Stimulated activated CD4-positive, alpha-beta T cell treated with anti-CD3 and anti-CD28 coated beads, Interleukin-4, amount 100 ng/mL, for 1 hour (primary cell): ENCODE measurements at places on chromosomes 13 and 19.
A peak's percentile ranks its signal among the peaks of the same experiment; 100 is the strongest.

- no peak for DNase-seq
Measured at GRCh38 chr19:15248648-15249527, 16.6 kb upstream of the EPHX3 start.

DNA sequence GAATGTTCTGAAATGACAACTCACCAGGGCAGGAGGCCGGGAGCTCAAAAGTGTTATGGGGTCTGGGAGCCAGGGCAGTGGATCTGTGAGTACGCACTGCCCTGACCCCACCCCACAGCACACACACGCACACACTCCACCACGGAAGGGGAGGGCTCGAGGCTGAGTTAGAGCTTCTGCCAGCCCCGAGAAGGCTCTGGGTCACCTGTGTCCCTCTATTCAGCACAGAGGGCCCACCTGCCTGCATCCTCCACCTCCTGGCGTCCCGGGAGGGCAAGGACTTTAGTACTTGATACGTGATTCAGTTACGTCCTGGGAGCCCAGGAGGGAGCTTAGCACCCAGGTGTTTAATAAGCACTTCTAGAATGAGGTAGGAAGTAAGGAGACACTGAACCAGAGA lies 190.0 kb upstream of the GPR12 start:
- no peak for DNase-seq

- no peak for DNase-seq
Measured at GRCh38 chr13:45441633-45442032, 23.1 kb upstream of the COG3 start.

DNA sequence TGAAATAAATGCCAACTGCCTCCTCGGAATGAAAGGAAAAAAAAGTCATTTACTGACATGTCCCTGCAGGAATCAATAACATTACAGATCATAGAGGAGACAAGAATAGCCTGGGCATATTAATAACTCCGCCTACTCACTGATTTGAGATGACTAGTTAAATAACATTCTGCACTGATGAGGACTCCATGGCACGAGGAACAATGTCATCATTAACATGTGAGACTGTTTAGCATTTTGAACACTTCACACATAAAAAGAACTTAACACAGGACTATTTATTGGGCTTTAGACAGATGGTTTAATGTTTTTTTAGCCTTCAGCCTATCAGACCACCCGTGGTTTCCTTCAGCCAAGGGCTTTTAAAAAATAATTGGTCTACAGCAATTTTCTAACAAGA lies 170.1 kb downstream of the OLFM4 start:
- no peak for DNase-seq

DNA sequence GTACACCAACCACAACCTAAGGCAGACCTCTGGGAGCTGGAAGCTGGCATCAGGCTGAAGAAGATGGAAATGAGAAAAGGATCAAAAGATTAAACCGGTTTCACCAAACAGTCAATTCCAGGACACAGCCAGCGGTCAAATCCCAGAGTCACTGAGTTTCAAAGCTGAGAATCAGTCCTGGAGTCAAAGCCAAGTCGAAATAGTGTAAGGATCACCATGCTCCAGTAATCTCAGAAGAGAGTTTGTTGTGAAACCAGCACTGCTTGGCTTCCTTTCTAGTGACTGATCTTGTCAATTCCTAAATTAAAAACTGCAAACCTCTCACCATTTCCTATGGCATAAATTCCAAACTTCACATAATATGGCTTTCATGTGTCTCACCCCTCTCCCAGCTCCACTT lies 198.8 kb downstream of the GPC6 start:
- DNase-seq, result no peak

GRCh38 chr13:36913463-36913862 lies 6.6 kb downstream of the SMAD9 start:
- DNase-seq, result no peak

- DNase-seq, result no peak
Measured at GRCh38 chr13:39039041-39039440, 785 bp downstream of the NHLRC3 start.

DNA sequence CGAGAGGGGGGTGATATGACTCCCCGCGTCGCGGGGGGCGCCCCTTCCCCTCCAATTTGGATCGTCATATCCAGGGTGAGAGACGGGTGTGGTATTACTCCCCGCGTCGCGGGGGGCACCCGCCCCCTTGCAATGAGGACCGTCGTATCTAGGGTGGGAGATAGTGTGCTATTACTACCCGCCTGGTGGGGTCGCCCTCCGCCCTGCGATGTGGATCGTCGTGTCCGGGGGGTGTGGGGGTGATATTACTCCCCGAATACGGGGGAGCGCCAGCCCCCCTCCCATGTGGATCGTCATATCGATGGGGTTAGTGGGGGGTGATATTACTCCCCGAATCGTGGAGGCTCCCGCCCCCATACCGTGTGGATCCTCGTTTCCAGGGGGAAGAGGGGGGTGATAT lies 29.2 kb upstream of the RGCC start:
- DNase-seq, result peak; percentile 45
